Thymus (tissue), 14 donors: ENCODE measurements at places on chromosomes 7 and 10.

GRCh38 chr10:103502849-103503660 lies 9.6 kb downstream of the NEURL1 start:
- DNase-seq, result no peak

DNA sequence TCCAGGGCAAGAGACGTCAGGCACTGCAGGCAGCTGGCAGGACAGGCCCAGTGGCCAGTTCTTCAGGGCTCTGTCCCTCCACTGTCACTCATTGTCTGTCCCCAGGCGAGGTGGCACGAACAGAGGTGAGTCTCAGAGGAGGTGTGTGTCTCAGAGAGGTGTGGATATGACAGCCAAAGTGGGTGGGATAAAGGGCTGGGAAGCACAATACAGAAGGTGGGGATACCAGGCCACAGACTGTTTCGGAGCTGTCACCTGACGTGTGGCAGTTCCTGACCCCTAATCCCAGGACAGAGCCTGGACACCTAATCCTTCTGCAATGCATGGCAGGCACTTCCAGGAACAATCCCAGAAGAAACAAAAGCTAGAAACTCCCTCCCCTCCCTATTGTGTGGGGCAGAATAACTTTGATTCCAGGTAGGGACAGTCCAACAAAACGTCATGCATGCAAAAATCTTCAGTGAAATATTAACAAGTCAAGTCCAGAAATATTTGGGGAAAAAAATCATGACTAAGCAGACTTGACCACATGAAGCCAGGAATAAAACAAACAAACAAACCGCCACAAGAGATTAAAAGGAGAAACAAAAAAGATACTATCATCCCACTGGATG lies 11.6 kb downstream of the KLRG2 start:
- no peak for DNase-seq

- no peak for DNase-seq
Measured at GRCh38 chr10:30819341-30820181, 190.0 kb upstream of the LYZL2 start.

DNA sequence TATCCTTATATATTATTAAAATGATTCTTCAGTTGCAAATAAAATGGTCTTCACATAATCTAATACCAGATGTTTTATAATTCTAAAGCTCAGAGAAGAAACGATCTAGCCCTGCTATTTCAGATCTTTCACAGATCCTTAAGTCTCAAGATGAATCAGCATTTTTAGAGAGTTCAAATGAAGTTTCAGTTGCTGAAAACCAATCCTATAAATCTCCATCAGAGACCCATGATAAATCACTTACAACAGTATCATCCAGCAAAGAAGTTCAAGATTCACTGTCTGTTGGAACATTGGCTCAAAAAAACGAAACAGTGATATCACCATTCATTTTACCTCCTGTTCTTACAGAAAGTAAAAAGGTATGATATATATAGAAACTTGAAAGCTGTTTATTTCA lies 137.0 kb downstream of the CCDC7 start:
- DNase-seq, result no peak

- DNase-seq, result no peak
Measured at GRCh38 chr7:26508481-26508880, 216.8 kb downstream of the SNX10 start.

- no peak for DNase-seq
Measured at GRCh38 chr10:29189256-29189655, 99.6 kb upstream of the LYZL1 start.

GRCh38 chr10:27500886-27501285 lies 3.2 kb upstream of the RAB18 start:
- DNase-seq, result no peak

- no peak for DNase-seq
Measured at GRCh38 chr10:79399223-79399831, 46.1 kb downstream of the ZCCHC24 start.

DNA sequence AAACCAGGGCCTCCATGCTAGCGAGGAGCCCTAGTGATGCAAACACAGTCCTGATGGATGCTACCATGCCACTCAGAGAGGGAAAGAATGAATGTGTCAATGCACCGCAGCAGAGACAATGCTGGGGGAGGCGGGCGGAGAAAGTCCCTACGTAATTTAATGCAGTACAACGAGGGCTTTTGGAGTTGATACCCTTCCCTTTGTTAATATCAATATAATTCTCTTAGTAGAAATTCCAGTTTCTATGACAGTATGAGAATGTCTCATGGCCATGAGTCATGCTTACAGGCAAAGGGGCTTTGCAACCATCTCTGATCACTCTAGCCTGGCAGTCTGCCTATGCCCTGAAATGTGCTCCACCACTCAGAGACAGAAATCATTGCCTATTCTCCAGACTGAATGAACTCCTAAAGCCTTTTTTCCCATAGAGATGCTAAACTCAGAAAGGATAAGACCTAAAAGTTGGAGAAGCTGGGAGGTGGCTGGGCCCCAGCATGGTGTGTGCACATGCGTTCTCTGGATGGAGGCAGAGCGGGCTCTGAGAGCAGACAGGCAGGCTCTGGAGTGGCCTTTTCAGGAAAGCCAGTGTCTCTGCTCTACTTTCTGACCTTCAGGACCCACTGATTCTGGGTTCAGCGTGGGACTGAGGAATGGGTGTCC lies 20.3 kb upstream of the GIMAP2 start:
- no peak for DNase-seq

DNA sequence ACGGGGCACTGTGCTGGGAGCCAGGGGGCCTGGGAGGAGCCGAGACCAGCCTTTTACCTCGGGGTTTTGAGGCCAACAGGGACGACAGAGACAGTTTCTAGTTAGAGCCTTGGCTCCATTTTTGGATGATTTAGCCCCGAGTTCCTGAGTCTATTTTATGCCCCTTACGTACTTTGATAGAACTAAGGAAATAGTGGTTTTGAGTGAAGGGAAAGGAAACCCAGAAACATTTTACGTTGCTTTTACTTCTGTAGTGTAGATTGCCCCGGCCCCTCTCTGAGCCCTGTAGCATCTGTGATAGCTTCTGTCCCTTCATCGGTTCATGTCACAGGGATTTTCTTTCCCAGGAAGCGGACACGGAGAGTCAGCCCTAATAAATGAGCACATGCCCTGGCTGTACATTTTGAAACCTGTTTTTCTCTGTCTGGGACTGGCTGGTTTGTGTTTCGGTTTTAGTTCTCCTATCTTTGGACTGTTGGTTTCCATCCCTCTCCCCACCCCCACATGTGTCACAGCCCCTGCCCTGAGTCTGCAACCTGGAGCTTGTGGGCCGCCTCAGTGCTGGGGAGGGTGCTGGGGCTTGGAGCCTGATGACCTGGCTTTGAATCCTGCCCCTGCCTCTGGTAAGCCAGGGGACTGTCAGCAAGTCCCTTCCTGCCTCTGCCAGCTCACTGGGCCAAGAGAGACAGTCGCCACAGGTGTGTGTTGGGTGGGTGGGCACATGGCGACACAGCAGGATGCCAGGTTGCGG lies 6.9 kb upstream of the ORAI2 start:
- no peak for DNase-seq

DNA sequence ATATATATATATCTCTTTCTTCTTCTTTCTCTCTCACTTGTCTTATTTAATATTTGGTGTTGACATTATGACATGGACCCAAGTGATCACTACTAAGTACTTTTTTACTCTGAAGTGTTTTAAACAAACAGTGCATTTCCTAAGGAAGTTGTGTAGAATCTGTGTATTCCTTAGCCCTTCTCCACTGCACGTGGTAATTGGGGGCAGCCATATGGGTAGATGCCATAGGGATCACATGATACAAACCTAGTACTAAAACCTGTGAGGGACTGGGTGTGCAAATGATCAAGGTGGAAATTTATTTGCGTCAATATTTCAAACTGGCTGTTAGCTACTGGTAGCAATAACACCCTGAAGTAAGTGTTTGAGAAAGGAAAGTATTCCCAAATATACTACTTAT lies 25.0 kb downstream of the THSD7A start:
- no peak for DNase-seq

DNA sequence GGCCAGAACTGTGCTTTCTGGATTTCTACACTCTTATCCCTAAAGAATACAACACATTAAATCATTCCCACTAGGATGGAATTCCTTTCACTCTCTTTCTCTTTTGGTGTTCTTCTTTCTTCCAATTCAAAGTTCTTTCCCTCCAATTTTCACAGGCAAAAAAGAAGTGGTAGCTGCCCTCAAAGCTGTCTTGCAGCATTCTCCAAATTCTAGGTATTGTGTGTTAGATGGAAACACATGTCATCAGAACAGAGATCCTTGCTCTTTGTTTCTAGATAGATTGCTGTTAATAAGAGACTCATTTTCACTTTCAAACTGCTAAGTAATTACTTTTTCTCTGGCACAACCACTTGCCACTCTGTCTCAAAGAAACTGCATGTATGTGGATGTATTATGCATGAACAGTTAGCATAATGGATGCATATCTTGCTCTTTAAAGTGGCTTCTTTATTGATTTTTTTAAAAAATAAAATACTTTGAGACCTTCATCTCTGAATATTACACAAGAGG lies 31.0 kb downstream of the SHTN1 start:
- DNase-seq, result no peak

- DNase-seq, result peak; percentile 38
Measured at GRCh38 chr7:105141068-105141467, 127.1 kb downstream of the KMT2E start.

GRCh38 chr10:50991456-50992355 lies 82.6 kb upstream of the PRKG1 start:
- DNase-seq, result no peak

GRCh38 chr7:156616269-156617202 lies 24.0 kb upstream of the RNF32 start:
- DNase-seq, result no peak

- no peak for DNase-seq
Measured at GRCh38 chr7:147611431-147611830, 979.1 kb upstream of the C7orf33 start.

GRCh38 chr10:110446954-110447608 lies 50.6 kb upstream of the DUSP5 start:
- no peak for DNase-seq

DNA sequence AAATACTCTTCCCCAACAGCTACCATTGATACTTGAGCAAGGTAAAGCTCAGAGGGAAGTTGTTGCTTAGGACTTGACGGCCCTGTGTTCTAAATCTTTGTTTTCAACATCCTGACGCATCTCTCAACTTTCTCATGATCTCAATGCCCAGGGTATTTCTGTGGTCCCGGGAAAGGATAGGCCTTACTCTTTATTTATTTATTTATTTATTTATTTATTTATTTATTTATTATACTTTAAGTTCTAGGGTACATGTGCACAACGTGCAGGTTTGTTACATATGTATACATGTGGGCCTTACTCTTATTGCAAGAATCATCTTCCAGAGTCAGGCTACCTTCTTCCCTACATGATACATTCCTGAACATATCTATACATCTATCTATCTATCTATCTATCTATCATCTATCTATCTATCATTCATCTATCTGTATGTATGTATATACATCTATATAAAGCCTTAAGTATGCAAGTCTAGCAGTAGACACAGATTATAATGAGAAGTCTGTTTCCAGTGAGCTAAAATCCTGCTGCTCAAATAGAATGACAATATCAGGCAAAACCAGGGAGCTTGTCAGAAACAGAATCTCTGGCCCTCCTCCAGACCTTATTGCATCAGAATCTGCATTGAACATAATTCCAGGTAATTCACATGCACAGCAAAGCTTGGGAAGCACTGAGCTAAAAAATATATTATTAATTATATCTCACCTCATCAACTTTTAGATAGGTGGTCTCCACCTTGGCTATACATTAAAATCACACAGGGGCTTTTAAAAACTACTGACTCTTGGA lies 12.2 kb upstream of the CPA5 start:
- DNase-seq, result no peak

- DNase-seq, result no peak
Measured at GRCh38 chr7:83550100-83550499, 98.8 kb downstream of the SEMA3E start.
